ENCODE measurements at places on chromosomes 1 and 21. TPM values are rescaled to one million over a fixed set of nuclear protein-coding genes. Genes with fewer than 3 reads are reported as not detected.

Gene SIM2
- total RNA-seq = 5.2 TPM

Gene EPHA10
- not detected for total RNA-seq

Gene LIN9
- total RNA-seq = 8.1 TPM

Gene MPL
- total RNA-seq = not detected

Measured in articular chondrocyte of knee joint (primary cell).